Purkinje cell (primary cell): ENCODE measurements at places on chromosomes 16 and 17. TPM values are rescaled to one million over a fixed set of nuclear protein-coding genes. Genes with fewer than 3 reads are reported as not detected.

CCL16 gene
- polyA plus RNA-seq, result not detected in 2 replicates

PRAC2 gene
- not detected in 2 replicates for polyA plus RNA-seq

GH1 gene
- not detected in 2 replicates for polyA plus RNA-seq

ZNF821 gene
- 3.9 TPM in 2 replicates for polyA plus RNA-seq

GPR142 gene
- polyA plus RNA-seq, result not detected in 2 replicates

GP1BA gene
- polyA plus RNA-seq, result 0.31 and 0.38 TPM in 2 replicates

SLFN13 gene
- polyA plus RNA-seq, result not detected in 2 replicates

CAMTA2 gene
- 1.0 and 8.4 TPM in 2 replicates for polyA plus RNA-seq

SLFN14 gene
- not detected in 2 replicates for polyA plus RNA-seq

MRC2 gene
- 0.09 and 0.10 TPM in 2 replicates for polyA plus RNA-seq

KRTAP4-5 gene
- polyA plus RNA-seq, result not detected in 2 replicates

SLC5A10 gene
- not detected in 2 replicates for polyA plus RNA-seq

TRPV2 gene
- polyA plus RNA-seq, result 2.7 TPM in 1 of 2 replicates, not detected in the other

SLC13A2 gene
- polyA plus RNA-seq, result not detected in 2 replicates

RPTOR gene
- 0.24 and 2.2 TPM in 2 replicates for polyA plus RNA-seq

TBC1D3K gene
- polyA plus RNA-seq, result not detected in 2 replicates

TNS4 gene
- not detected in 2 replicates for polyA plus RNA-seq

ADAM11 gene
- 1.5 TPM in 1 of 2 replicates, not detected in the other for polyA plus RNA-seq

LRRC37A3 gene
- polyA plus RNA-seq, result 3.1 and 8.9 TPM in 2 replicates

ST6GALNAC2 gene
- not detected in 2 replicates for polyA plus RNA-seq

PDPK1 gene
- polyA plus RNA-seq, result 12.5 and 15.5 TPM in 2 replicates

ITGB3 gene
- not detected in 2 replicates for polyA plus RNA-seq

SRRM2 gene
- polyA plus RNA-seq, result 36.8 and 60.4 TPM in 2 replicates

KRT33B gene
- polyA plus RNA-seq, result not detected in 2 replicates

IQCK gene
- 183 and 236 TPM in 2 replicates for polyA plus RNA-seq

TNFSF13 gene
- 0.28 TPM in 1 of 2 replicates, not detected in the other for polyA plus RNA-seq

TPSB2 gene
- not detected in 2 replicates for polyA plus RNA-seq

GRB7 gene
- not detected in 2 replicates for polyA plus RNA-seq

ABCA6 gene
- 3.8 and 7.5 TPM in 2 replicates for polyA plus RNA-seq

KRTAP9-2 gene
- polyA plus RNA-seq, result not detected in 2 replicates

KRT16 gene
- polyA plus RNA-seq, result 0.52 and 0.63 TPM in 2 replicates

OR1A1 gene
- polyA plus RNA-seq, result 0.08 TPM in 1 of 2 replicates, not detected in the other

FZD2 gene
- polyA plus RNA-seq, result not detected in 2 replicates

RNF43 gene
- 0.99 and 4.0 TPM in 2 replicates for polyA plus RNA-seq

PYY gene
- not detected in 2 replicates for polyA plus RNA-seq

KRTAP1-1 gene
- polyA plus RNA-seq, result 0.28 TPM in 1 of 2 replicates, not detected in the other

KRTAP9-4 gene
- polyA plus RNA-seq, result not detected in 2 replicates

NPB gene
- not detected in 2 replicates for polyA plus RNA-seq

KRT33A gene
- not detected in 2 replicates for polyA plus RNA-seq

NPTX1 gene
- polyA plus RNA-seq, result 235 and 298 TPM in 2 replicates

TNP2 gene
- polyA plus RNA-seq, result not detected in 2 replicates

SLFN12 gene
- polyA plus RNA-seq, result 0.36 TPM in 1 of 2 replicates, not detected in the other

KRT32 gene
- polyA plus RNA-seq, result not detected in 2 replicates

SPATA2L gene
- polyA plus RNA-seq, result 0.73 and 1.2 TPM in 2 replicates

INTS2 gene
- 7.9 and 9.0 TPM in 2 replicates for polyA plus RNA-seq
